GM19239 (cell line): ENCODE measurements at places on chromosomes 7 and 10.

DNA sequence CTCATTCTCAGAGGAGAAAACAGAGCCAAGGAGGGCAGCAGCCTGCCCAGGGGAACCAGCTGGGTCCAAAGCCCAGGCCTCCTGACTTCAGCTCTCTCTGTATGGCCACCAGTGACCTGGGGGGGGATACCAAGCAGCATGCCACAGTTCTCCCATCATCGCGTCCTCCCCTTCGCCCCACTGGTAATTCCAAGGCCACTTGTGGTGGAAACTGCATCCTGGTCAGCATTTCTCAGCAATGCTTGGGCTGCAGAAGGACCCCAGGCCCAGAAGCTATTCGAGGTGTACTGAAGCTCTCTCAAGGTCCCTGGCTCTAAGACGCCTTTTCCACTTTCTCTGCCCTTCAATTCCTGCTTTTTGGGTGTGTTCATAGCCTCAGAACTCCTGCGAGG, 27.1 kb downstream of the BTBD16 start:
- DNase-seq: no peak

GRCh38 chr10:110158051-110159005, 49.1 kb upstream of the MXI1 start:
- no peak for DNase-seq

DNA sequence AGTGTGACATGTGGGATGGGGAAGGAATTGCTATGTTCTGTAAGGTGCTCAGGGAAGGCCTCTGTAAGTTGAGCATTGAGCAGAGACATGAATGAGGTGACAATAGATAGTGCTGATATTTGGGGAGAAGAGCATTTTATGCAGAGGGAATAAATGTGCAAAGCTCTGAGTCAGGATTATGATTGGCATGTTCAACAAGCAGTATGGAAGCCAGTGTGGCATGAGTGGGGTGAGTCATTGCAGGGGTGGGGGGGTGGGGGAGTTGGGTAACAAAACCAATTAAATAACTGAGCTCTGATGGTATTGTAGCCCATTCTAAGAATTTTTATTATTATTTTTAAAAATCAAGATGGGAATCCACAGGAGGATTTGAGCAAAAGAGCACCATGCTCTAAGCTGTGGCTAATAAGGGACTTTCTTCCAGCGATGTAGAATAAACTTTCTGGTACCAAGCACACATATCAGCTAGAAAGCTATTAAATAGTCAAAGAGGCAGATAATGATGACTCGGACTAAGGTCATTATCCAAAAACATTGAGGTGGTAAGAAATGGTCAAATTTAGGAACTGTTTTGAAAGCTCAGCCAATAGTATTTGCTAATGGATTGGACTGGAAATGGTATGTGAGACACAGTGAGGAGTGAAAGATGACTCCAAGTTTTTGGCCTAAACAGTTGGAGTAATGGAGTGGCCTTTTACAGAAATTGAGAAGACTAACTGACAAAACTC, 96.4 kb downstream of the PRKG1 start:
- no peak for DNase-seq

- no peak for DNase-seq
Observed at GRCh38 chr7:104497379-104497967, 169.1 kb downstream of the LHFPL3 start.

GRCh38 chr10:30404540-30404939, 29.4 kb upstream of the MAP3K8 start:
- DNase-seq: no peak

- no peak for DNase-seq
Observed at GRCh38 chr10:35306852-35307251, 29.5 kb upstream of the CCNY start.

DNA sequence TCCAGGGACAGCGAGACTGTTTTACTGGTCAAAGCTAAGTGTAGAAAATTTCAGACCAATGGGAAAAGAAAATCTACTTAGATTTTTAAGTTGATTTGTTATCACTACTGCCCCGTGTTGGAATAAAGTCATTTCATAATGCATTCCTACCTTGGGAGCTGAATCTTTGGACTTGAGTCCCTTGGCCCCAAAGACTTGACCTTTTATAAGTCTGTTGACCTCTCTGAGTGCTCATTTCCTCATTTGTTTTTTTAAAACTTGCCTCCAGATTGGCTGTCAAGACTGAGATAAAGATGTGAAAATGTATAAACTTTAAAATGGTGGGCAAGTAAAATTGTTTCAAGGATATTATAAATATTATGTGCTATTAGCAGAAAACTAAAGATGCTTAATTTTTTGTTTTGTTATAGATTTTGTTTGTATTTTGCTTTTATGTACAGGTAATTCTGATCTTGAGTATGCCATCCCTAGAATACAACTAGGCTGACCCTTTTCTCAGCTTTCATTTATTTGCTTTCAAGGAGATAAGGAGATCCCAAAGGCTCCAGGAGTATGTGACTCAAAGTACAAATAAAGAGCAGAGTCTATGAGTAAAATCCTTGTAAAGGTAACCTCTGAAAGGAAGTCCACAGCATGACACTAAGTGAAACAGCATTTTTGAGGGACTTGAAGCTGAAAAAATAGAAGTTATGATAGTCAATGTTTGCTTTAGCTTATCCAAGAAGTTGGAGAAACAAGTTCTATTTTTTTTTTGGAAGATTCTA, 54.6 kb downstream of the TMEM26 start:
- DNase-seq: no peak

DNA sequence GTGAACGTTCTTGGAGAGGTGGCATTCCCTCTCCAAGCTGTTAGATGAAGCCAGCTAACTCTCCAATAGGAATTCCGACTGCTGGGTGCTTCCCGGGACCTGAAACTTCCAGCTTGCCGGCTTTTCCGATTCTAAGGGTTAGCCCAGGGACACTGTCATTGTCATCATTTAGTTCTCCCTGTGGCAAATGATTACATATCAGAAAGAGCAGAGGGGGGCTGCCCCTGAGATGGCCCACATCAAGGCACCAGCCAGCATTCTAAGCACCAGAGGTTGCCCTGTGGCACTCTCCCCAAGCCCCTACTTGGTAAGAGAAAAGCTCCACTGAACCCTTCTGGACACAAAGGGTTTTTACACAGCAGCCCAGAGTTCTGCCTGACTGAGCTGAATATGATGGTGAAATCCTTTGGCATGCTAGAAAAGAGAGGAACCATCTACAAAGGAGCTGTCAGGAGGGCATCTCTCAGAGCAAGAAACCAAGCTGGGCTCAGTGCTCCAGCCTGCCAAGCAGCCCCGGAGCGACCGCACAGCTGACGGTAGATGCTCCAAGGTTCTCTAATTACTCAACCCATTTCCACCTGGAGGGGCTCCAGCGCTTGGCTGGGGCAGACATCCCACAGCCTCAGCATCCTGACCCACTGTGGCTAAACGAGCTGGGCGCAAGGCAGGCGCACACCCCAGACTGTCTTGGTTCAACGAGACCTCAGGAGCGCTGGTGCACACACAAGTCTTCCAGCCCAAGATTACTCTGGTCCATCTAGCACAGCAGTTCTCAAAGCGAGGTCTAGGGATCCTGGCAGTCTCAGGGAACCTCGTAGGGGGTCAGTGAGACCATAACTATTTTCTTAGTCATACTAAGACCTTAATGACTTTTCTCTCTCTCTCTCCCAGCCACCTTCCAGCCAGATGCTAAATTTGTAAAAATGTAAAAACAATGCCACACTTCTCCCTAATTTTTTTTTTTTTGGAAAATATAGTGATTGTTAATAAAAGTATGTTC, 160.5 kb downstream of the GFRA1 start:
- no peak for DNase-seq

DNA sequence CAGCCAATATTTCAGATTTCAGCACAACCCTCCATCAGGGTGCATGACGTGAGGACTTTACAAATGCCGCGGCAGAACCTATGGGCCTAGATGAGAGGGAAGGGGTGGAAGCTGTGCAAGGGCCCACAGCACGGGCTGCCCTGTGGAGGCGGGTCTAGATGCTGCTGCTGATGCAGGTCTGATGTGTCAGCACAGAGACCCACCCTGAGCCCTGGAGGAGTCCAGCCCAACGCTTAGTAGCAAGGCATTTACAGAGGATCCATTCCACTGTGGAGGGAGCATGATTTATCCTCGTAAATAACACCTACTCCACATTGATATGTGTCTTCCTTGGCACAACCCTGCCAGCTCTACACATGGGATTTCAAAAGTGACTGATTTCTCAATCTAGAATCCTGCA, 48.5 kb downstream of the MYL10 start:
- DNase-seq: no peak

GRCh38 chr10:43421201-43421507, 12.2 kb upstream of the HNRNPF start:
- DNase-seq: no peak
